ENCODE measurements at places on chromosomes 5 and 9. TPM values are rescaled to one million over a fixed set of nuclear protein-coding genes. Genes with fewer than 3 reads are reported as not detected.

The CPEB4 gene
- total RNA-seq: 10.0 TPM

The SEMA6A gene
- 2.0 TPM for total RNA-seq

The TAF11L10 gene
- total RNA-seq: not detected

The HTR4 gene
- total RNA-seq: not detected

The HACD4 gene
- 6.1 TPM for total RNA-seq

The NPR3 gene
- total RNA-seq: 0.05 TPM

The LHX3 gene
- not detected for total RNA-seq

The NUTM2F gene
- total RNA-seq: not detected

The SAPCD2 gene
- 28.1 TPM for total RNA-seq

The SLC28A3 gene
- total RNA-seq: 0.05 TPM

The TBC1D2 gene
- 14.1 TPM for total RNA-seq

The CFAP90 gene
- total RNA-seq: not detected

The UGT3A2 gene
- total RNA-seq: not detected

The FAM169A gene
- total RNA-seq: 1.5 TPM

The NMUR2 gene
- not detected for total RNA-seq

The SHISAL2B gene
- total RNA-seq: not detected

The PRRC2B gene
- total RNA-seq: 64.0 TPM

The UCK1 gene
- 25.4 TPM for total RNA-seq

The CCNO gene
- total RNA-seq: 0.13 TPM

The PCDHAC2 gene
- total RNA-seq: 0.73 TPM

The EPB41L4B gene
- 0.39 TPM for total RNA-seq

The GPR151 gene
- total RNA-seq: not detected

The ZNF883 gene
- total RNA-seq: 0.25 TPM

The PALM2AKAP2 gene
- 0.05 TPM for total RNA-seq

The TMEM215 gene
- not detected for total RNA-seq

The TAS2R1 gene
- total RNA-seq: not detected

The DNM1 gene
- not detected for total RNA-seq

The AGXT2 gene
- not detected for total RNA-seq

The MOB3B gene
- 0.30 TPM for total RNA-seq

The SLC25A25 gene
- 24.5 TPM for total RNA-seq

The COL15A1 gene
- 10.0 TPM for total RNA-seq

The SGCD gene
- not detected for total RNA-seq

The CDC20B gene
- not detected for total RNA-seq

The STPG3 gene
- total RNA-seq: not detected

The LRRC70 gene
- total RNA-seq: 19.9 TPM

The FCN1 gene
- not detected for total RNA-seq

The CRB2 gene
- total RNA-seq: not detected

The ADGRD2 gene
- total RNA-seq: not detected

The ZDHHC11 gene
- total RNA-seq: not detected

The MLANA gene
- not detected for total RNA-seq

The C5orf58 gene
- not detected for total RNA-seq

The CXCL14 gene
- not detected for total RNA-seq

The GADD45G gene
- 0.33 TPM for total RNA-seq

The ANKRD34B gene
- total RNA-seq: not detected

The CDX1 gene
- total RNA-seq: not detected
